ENCODE measurements at places on chromosomes 7 and 10.
A peak's percentile ranks its signal among the peaks of the same experiment; 100 is the strongest.

- no peak for DNase-seq
These were observed 162.1 kb upstream of the SHH start for GRCh38 chr7:155974186-155974897.

DNA sequence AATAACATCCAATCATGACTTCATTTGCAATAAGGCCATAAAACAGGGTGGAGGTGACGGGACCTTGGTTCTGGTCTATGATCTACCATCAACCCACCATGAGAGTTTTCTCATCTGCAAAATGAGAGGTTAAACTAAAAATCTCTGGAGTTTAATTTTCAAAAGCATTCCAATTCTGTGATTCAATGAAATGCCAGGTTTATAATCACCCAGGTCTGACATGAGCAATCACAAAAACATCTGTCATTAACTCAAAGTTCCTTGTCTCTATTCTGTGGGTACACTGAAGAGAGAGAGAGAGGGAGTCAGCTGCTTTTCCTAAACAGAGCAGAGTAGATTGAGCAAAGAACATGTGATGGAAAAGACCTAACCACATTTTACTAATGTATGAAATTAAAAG lies 75.4 kb downstream of the NUDCD3 start:
- no peak for DNase-seq

GRCh38 chr7:30279653-30279904 lies 4.8 kb upstream of the ZNRF2 start:
- no peak for DNase-seq

DNA sequence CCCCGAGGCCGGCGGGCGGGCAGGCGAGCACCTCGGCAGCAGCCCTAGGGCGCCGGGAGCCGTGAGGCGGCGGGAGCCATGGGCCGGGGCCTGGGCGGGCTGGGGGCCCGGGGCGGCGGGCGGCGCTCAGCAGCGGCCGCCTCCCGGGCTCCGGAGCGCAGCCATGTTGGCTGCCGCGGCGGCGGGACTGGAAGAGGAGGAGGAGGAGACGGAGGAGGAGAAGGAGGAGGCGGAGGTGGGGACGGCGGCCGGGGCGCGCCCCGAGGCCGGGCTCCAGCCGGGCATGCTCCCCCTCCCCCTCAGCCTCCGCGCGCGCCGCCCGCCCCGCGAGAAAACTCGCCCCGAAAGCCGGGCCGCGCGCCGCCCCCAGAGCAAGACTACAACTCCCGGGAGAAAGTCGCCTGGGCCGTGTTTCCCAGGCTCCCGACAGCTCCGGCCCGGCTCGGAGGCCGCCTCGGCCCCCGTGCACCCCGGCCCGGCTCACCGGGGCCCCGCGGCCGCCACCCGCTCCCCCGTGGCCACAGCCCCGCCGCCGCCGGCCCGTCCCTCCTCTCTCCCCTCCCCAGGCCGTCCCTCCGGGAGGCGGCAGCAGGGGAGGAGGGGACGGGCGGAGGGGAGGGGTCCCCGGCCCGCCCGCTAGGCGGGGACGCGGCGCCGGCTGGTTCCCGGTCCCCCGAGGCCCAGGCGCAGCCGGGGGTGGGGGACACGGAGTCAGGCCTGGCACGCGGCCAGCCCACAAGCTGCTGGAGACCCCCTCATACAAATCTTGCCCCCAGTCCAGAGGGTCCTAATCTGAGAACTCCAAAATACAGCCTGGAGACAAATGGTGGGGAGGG lies at the start of gene DLG5:
Gene DLG5, minus strand, starts transcription at position 190 of the 836 bp plus-strand sequence. CDS start 235 bp downstream, outside the sequence.
- peak; percentile 8 for DNase-seq

- no peak for DNase-seq
These were observed 27.6 kb downstream of the EZH2 start for GRCh38 chr7:148856578-148856881.

GRCh38 chr10:77507291-77507880 lies 130.2 kb downstream of the KCNMA1 start:
- DNase-seq = no peak

GRCh38 chr7:87625101-87625500 lies 3.1 kb upstream of the RUNDC3B start:
- DNase-seq = no peak

GRCh38 chr10:4310172-4310571 lies 515.8 kb upstream of the AKR1E2 start:
- no peak for DNase-seq

GRCh38 chr10:25178411-25178810 lies 3.6 kb downstream of the GPR158 start:
- DNase-seq = no peak

DNA sequence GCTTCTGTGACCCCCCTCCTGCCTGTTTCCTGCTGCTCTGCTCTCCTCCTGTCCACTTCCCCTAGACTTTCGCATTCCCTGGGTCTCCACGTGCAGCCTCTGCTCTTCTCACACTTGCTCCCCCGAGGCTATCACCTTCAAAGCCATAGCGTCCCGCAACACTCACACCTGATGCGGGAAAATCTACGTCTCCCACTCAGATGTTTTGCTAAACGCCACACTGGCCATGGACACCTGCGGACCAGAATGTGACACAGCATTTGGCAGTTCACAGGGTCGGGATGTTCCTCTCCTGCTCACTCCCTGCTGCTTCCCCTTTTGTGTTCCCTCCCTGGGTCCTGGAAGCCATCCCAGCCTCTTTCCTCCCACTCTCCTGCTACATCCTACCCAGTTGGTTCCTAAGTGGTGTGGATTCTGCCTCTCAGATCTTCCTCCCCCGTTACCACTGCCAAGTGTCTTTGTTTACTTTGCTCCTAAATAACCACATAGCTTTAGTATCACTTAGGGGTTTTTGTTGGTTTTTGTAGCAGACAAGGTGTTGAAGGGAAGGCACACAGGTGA lies 33.7 kb upstream of the RBM33 start:
- DNase-seq = no peak

- DNase-seq = no peak
These were observed 502.7 kb upstream of the PODXL start for GRCh38 chr7:132059141-132059540.

- no peak for DNase-seq
These were observed 12.4 kb downstream of the FOXL3 start for GRCh38 chr7:302054-302992.

DNA sequence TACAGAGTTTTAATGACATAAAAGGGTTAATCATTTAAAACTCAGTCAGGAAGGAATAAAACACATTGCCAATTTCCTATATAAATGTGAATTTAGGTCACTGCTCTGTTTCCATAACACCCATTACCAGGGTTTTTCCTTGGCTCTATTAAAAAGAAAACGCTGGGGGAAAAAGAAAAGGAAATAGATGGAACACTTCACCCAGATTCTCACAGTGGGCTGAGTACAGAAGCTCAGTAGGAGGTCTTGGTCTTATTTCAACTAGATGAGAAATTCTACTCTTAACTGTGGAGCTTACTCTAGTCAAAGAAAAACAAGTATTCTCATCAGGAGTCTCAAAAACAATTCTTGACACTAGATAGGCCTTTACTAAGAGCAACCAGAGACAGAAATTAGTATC lies 36.5 kb downstream of the GLUD1 start:
- DNase-seq = no peak

Measured in effector memory CD8-positive, alpha-beta T cell (primary cell).